ENCODE measurements at places on chromosomes 13 and 19.

GRCh38 chr13:22121146-22121739 is 450.4 kb downstream of the FGF9 start:
- no peak for DNase-seq
- H3K4me3 ChIP-seq, result no peak overlapping the region
- H3K36me3 ChIP-seq, result no peaks in the 10 kb centered on the region

DNA sequence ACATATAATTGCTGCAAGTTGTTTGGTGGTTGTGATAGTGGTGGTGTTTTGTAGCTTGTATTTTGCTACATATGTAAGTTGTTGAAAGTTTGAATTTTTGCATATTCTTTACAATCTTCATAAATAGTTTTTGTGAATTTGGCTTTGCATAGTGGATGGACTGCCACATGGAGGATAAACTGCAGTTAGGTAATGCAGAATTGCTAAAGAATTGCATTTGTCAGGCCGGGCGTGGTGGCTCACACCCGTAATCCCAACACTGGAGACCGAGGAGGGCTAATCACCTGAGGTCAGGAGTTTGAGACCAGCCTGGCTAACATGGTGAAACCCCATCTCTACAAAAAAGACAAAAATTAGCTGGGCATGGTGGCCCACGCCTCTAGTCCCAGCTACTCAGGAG is 111.9 kb downstream of the ZAR1L start:
- no peak overlapping the region for H3K27ac ChIP-seq
- H3K4me1 ChIP-seq, result peaks cover 11% of the 10 kb centered on the region
- DNase-seq, result no peak
- no peak overlapping the region for H3K4me3 ChIP-seq
- H3K27me3 ChIP-seq, result no peaks in the 10 kb centered on the region

DNA sequence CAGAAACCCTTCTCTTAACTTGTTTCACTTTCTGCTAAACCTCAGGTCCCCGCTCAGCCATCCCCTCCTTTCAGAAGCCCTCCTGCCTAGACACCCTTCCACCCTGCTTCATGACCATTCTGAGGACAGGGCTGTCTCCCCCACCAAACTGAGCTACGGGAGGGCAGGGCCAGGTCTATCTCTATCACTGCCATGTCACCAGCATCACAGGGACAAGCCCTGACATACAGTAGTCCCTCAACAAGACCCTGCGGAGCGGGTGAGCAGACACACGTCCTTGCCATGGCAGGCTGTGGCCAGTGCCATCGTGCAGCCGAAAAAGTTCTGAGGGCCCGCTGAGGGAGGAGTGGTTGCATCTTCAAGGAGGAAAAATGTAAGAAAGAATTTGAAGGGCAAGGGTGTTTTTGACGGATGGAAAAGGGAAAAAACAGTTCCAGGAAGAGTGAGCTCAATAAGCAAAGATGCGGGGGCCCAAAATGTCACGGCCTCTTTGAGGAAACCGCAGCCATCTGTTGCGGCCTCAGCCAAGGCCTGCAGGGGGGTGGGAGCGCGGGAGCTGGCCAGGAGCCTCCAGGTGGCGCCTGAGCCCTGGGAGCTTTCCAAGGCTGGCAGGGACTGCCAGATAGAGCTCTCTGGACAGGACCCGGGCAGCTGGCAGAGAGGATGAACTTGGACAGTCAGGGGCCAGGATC is 8.1 kb downstream of the PTGIR start:
- H3K4me1 ChIP-seq, result peaks cover 26% of the 10 kb centered on the region
- no peaks in the 10 kb centered on the region for H3K36me3 ChIP-seq
- DNase-seq, result peak; percentile 85
- no peaks in the 10 kb centered on the region for H3K27me3 ChIP-seq

GRCh38 chr13:112869202-112870050 is 99.6 kb upstream of the MCF2L start:
- peak; percentile 33 for DNase-seq
- no peak overlapping the region for H3K27ac ChIP-seq
- peaks cover 10% of the 10 kb centered on the region for H3K36me3 ChIP-seq
- H3K27me3 ChIP-seq, result no peaks in the 10 kb centered on the region
- H3K4me3 ChIP-seq, result no peak overlapping the region

GRCh38 chr13:60164234-60164889 is 634 bp upstream of the DIAPH3 start:
- DNase-seq, result peak; percentile 2
- H3K27ac ChIP-seq, result peak overlapping the region; percentile 95
- H3K4me3 ChIP-seq, result peak overlapping the region; percentile 64
- H3K36me3 ChIP-seq, result no peaks in the 10 kb centered on the region

- H3K4me1 ChIP-seq, result no peaks in the 10 kb centered on the region
- no peak overlapping the region for H3K4me3 ChIP-seq
- no peak overlapping the region for H3K27ac ChIP-seq
- H3K27me3 ChIP-seq, result peaks cover 55% of the 10 kb centered on the region
- H3K36me3 ChIP-seq, result no peaks in the 10 kb centered on the region
These were observed 163.4 kb upstream of the GPR12 start for GRCh38 chr13:26923824-26924605.

- no peak overlapping the region for H3K4me3 ChIP-seq
- DNase-seq, result peak; percentile 65
- H3K4me1 ChIP-seq, result 0 out of 2 replicates have a peak, but pooled peaks cover 2% of the 10 kb centered on the region
These were observed 14.8 kb downstream of the DHX34 start for GRCh38 chr19:47363758-47364531.

GRCh38 chr19:873561-874041 is 14.1 kb downstream of the CFD start:
- peaks cover 20% of the 10 kb centered on the region for H3K4me1 ChIP-seq
- no peak overlapping the region for H3K4me3 ChIP-seq
- H3K27ac ChIP-seq, result no peak overlapping the region
- no peak for DNase-seq

GRCh38 chr19:40578442-40578908 is 1.8 kb downstream of the SHKBP1 start:
- no peaks in the 10 kb centered on the region for H3K27me3 ChIP-seq
- peaks cover 25% of the 10 kb centered on the region for H3K36me3 ChIP-seq
- peaks cover 4% of the 10 kb centered on the region for H3K4me1 ChIP-seq
- H3K4me3 ChIP-seq, result no peak overlapping the region
- DNase-seq, result peak; percentile 41
- no peak overlapping the region for H3K27ac ChIP-seq

GRCh38 chr13:73782450-73783449 is 351.5 kb downstream of the KLF12 start:
- H3K36me3 ChIP-seq, result no peaks in the 10 kb centered on the region
- DNase-seq, result peak; percentile 78
- H3K4me1 ChIP-seq, result peaks cover 9% of the 10 kb centered on the region

DNA sequence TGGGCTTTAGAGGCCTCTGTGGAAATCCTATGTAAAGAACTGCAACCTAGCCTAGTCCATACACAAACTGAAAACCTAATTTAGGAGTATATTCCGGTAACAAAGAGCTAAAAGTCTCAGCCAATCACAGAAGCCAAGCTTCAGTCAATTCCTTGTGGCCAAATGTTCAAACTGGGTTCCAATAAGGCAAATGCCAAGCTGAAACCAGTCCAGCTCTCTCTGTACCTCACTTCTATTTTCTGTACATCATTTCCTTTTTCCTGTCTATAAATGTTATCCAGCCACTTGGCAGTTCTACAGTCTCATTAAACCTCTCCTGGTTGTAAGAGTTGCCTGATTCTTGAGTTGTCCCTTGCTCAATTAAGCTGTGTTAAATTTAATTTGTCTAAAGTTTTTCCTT is 31.7 kb upstream of the UBL3 start:
- H3K27ac ChIP-seq, result no peak overlapping the region
- H3K27me3 ChIP-seq, result peaks cover 6% of the 10 kb centered on the region
- no peak for DNase-seq
- H3K36me3 ChIP-seq, result no peaks in the 10 kb centered on the region
- H3K4me3 ChIP-seq, result no peak overlapping the region

- no peak overlapping the region for H3K4me3 ChIP-seq
- no peak for DNase-seq
- H3K36me3 ChIP-seq, result no peaks in the 10 kb centered on the region
- no peak overlapping the region for H3K27ac ChIP-seq
- no peaks in the 10 kb centered on the region for H3K27me3 ChIP-seq
These were observed 52.4 kb downstream of the CHST8 start for GRCh38 chr19:33673996-33674625.

- DNase-seq, result peak; percentile 18
- no peaks in the 10 kb centered on the region for H3K36me3 ChIP-seq
- no peak overlapping the region for H3K27ac ChIP-seq
These were observed 395.0 kb downstream of the PCDH9 start for GRCh38 chr13:66835040-66835628.

DNA sequence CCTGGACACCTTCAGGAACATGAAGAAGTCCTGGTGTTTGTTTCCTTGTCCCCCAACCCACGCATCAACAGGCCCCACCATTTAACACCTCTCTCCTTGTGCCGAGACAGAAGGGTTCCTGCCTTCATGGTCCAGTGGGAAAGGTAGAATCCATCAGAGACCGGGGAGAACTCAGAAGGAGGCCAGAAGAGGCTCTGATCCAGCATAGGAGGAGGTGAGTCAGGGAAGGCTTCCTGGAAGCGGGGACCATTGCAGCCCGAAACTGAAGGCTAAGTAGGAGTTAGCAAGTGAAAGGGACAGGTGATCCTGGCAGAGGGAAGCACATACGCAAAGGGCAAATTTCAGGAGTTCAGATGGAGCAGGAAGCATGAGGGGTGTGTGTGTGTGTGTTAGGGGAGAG is 484 bp downstream of the ICAM3 start:
- H3K4me1 ChIP-seq, result no peaks in the 10 kb centered on the region
- DNase-seq, result no peak
- no peak overlapping the region for H3K4me3 ChIP-seq

- no peaks in the 10 kb centered on the region for H3K36me3 ChIP-seq
- H3K27ac ChIP-seq, result no peak overlapping the region
- H3K27me3 ChIP-seq, result no peaks in the 10 kb centered on the region
- DNase-seq, result no peak
- no peaks in the 10 kb centered on the region for H3K4me1 ChIP-seq
- no peak overlapping the region for H3K4me3 ChIP-seq
These were observed 35.8 kb upstream of the IGSF23 start for GRCh38 chr19:44577566-44577874.

GRCh38 chr13:27583645-27584044 is 36.7 kb downstream of the LNX2 start:
- H3K27me3 ChIP-seq, result no peaks in the 10 kb centered on the region
- DNase-seq, result no peak
- no peaks in the 10 kb centered on the region for H3K36me3 ChIP-seq
- no peak overlapping the region for H3K4me3 ChIP-seq
- H3K4me1 ChIP-seq, result peaks cover 3% of the 10 kb centered on the region

DNA sequence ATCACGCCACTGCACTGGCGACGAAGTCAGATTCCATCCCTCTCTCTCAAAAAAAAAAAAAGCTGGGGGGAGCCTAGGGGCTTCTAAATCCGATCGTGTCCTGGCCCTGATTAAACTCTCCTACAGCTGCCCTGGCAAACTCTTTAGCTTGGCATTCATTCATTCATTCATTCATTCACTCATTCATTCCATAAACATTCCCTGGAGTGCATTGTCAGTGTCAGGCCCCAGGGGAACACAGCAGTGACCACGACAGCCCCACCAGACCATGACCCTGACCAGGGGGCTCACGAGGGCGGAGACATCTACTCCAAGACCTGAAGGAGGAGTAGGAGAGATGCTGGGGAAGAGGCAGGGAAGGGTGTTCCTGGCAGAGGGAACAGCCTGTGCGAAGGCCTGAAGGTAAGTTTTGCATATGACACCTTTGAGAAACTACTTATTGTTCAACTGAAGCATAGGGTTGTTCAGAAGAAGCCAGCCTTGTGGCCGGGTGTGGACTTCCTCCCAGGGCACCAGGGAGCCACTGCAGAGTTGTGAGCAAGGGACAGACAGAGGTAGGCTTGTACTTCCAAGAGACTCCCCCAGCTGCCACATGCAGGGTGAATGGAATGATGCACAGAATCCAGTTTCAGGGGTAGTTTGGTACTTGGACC is 24.5 kb downstream of the CEACAM16 start:
- no peak for DNase-seq
- no peaks in the 10 kb centered on the region for H3K27me3 ChIP-seq
- peaks cover 19% of the 10 kb centered on the region for H3K4me1 ChIP-seq
- H3K27ac ChIP-seq, result no peak overlapping the region

DNA sequence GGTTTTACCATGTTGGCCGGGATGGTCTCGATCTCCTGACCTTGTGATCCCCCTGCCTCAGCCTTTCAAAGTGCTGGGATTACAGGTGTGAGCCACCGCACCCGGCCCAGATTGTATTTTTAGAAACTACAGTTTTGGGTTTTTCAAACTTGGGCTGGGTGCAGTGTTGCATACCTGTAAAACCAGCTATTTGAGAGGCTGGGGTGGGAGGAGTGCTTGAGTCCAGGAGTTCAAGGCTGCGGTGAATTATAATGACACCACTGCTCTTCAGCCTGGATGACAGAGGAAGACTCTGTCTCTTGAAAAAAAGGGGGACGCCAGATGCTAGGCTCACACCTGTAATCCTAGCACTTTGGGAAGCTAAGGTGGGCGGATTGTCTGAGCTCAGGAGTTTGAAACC is 4.2 kb downstream of the CHAF1A start:
- H3K4me1 ChIP-seq, result peaks cover 5% of the 10 kb centered on the region
- H3K27me3 ChIP-seq, result no peaks in the 10 kb centered on the region
- no peak overlapping the region for H3K27ac ChIP-seq
- no peaks in the 10 kb centered on the region for H3K36me3 ChIP-seq
- no peak for DNase-seq

GRCh38 chr13:47673009-47673850 is 327.8 kb downstream of the SUCLA2 start:
- no peaks in the 10 kb centered on the region for H3K27me3 ChIP-seq
- H3K27ac ChIP-seq, result peak overlapping the region; percentile 58
- H3K36me3 ChIP-seq, result no peaks in the 10 kb centered on the region
- peak; percentile 93 for DNase-seq
- H3K4me3 ChIP-seq, result no peak overlapping the region

DNA sequence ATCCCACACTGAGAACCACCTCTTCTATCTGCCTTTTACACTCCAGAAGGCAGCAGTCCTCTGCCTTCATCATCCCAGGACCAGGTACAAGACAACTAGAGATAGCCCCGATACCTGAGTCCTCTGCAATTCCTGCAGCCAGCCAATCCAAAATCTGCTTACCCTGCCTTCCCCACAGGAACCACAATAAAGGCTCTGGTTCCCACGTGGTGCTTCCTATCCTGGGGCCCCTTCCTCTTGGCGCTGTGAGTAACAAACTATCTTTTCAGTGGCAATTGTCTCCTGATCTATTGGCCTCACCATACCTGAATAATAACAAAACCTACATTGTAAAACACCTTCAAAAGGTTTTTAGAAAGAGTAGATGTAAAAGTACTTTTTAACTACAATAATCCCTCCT is 63.1 kb downstream of the ZDHHC20 start:
- DNase-seq, result no peak
- no peak overlapping the region for H3K4me3 ChIP-seq
- no peaks in the 10 kb centered on the region for H3K4me1 ChIP-seq

GRCh38 chr13:102902789-102903347 is 57.0 kb downstream of the ERCC5 start:
- H3K36me3 ChIP-seq, result no peaks in the 10 kb centered on the region
- no peaks in the 10 kb centered on the region for H3K27me3 ChIP-seq
- H3K4me1 ChIP-seq, result no peaks in the 10 kb centered on the region
- no peak overlapping the region for H3K27ac ChIP-seq

Data from IMR-90 (cell line).